ENCODE measurements at places on chromosomes 4 and X.

GRCh38 chr4:139866276-139866962 lies 200.8 kb downstream of the MGST2 start:
- DNase-seq, result no peak

DNA sequence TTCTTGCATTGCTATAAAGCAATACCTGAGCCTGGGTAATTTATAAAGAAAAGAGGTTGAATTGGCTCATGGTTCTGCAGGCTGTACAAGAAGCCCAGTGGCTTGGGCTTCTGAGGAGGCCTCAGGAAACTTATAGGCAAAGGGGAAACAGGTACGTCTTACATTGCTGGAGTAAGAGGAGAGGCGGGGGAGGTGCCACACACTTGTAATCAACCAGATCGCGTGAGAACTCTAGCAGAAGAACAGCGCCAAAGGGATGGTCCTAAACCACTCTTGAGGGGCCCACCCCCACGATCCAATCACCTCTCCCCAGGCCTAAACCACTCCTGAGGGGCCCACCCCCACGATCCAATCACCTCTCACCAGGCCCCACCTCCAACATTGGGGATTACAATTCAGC lies 50.6 kb upstream of the SHOX start:
- no peak for DNase-seq

DNA sequence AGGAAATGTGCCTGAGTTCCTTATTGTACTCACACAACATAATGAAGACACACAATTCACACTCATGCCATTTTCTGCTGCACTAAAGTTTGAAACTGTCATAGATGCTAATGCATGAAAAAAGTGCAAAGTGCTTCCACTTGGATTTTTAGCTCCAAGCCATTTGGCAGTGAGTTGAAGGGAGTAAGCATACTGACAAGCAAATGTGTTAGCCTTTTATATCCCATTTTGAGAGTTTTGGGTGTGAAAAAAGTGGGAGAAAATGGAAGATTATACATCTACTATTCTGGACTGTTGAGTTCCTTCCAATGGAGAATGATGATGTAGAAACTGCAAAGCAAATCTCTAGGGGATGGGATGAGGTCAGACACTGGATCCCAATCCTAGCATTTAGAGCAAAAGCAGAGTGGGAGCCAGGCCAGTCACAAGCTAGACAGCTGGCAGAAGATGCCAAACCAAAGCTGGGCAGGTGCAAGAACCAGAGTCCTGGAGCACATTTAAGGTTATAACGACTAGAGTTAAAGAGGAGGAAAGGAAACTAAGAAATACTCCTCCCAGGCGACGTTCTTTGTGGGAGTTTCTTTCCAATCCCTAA lies 216.8 kb downstream of the FBXO8 start:
- DNase-seq, result no peak

DNA sequence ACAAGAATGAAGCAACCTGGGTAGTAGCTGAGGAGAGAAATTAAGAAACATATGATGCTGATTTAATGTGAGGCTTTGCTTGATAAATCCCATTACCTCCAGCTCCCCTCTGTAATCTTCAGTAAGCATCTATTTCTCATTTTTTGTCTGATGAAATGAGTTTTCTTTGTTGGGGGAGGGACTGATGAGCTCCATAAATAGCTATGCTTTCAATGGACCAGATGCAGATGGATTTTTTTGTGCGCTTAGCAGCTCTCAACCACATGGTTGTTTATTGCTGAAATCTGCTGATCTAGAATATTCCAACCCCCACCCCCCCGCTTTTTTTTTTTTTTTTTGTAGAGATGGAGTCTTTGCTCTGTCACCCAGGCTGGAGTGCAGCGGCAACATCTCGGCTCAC lies 1082.0 kb downstream of the RAPGEF2 start:
- DNase-seq, result no peak

DNA sequence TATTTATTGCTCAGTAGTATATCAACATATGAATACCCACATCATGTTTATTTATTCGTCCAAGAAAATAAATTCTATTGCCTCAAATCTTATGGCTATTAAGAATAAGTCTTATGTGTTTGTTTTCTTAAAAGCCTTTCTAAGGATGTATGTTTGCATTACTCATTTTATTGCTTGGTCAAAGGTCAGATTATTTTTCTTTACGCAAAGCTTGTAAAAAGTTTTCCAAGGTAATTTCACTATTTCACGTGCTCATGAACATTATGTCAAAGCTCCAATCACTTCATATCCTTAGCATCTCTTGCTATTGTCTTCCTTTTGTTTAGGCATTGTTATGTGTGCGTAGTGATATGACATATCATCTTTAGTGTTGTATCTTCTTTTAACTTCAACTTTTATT lies 258.5 kb upstream of the FSTL5 start:
- DNase-seq, result no peak

DNA sequence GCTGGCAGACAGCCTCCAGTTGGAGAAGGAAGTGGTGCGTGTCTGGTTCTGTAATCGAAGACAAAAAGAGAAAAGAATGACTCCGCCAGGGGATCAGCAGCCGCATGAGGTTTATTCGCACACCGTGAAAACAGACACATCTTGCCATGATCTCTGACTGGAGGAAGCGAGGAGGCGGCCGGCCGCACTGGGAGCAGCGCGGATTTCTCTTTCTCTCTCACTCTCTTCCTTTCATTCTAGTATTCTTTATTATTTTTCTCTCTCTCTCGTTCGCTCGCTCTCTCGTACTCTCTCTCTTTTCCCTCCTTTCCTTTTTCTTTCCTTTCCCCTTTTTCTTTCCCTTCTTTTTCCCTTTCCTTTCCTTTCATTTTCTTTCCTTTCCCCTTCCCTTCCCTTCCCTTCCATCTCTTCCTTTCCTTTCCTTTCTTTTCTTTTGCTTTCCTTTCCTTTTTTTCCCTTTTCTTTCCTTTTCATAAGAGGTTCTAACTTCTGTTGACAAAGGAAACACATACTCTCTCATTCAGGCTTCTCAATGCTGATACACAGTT lies 1.2 kb downstream of the POU3F4 start:
- DNase-seq, result no peak

DNA sequence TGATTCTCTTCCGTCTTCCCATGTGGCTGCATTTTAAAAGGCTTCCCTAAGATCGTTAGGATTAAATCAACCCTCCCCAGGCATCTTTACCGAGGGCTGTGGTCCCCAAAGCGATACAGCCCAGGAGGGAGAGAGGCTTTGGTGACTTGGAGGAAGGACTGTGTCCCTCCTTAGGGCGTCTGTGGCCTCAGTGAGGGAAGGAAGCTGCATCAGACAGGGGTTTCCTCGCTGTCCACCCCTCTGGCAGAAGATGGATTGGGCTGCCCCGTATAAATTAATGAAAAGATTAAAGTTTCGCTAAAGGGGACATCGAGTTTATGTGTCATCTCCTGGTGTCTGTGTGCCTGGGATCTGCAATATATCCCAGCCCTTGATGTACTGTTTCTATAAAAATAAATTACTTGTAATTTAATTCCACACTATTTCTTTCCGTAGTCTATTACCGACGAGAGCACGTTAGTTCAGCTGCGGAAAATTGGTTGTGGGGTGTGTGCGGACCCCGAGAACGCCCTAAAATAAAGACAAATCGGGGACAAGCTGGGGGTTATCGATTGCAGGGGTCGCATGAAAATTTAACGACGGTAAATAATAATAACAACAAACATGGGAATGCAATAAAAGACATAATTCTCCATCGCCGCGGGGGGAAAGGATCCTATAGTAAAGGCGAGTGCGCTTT lies 6.5 kb downstream of the SHOX start:
- no peak for DNase-seq

GRCh38 chr4:108359986-108360681 lies 191.4 kb upstream of the LEF1 start:
- DNase-seq, result no peak

DNA sequence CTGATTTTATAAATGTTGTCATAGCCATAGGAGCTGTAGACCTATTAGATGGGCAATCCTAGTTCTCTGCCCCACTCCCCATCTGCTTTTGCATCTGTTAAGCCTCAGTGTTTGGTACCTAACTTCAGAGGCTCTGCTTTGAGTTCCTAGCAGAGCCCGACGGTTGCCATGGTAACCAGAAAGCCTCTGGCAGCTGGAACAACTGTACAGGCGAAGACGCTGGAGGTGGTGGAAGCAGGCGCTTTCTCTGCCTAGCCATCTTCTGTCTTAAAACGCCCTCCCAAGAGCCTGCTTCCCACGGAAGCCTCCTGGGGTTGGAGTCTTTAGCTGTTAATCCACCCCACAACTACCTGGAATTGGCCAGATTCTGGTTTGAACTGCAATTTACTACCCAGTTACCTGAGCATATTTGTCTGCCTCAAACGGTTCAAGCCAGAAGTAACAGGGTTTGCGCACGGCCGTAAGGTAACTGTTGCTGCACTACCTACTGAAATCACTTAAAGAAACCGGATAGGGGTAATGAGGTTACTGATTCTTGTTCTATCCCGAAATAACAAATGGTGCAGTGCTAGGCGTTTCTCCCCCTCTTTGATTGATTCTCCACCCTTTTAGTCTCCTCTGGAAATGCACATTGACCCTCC lies 1.0 kb upstream of the GABRG1 start:
- DNase-seq, result no peak

DNA sequence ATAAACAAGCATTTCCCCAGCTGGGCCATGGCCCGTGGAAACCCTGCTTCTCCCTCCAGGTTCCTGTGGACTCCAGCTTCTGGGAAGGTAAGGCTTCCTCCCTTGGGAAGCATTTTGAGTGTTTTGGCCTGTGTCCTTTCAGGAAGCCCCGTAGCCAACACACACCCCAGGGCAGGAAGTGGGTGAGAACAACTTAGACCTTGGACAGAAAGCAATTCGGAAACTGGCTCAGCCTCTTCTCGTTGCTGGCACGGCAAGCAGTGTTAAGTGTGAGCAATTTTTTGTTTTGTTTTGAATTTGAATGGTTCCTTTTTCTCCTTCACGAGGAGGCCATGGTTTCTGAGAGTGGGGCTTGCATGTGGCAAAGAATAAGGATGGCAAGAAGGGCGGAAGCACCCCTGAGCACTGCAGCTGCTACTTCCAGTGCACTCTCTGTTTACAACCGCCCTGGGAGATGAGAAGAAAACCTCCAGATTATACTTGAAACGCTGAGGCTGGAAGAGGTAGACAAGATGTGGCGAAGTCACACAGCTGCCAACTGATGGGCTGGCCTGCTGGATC lies 14.1 kb upstream of the CYTL1 start:
- DNase-seq, result no peak
